ENCODE measurements at places on chromosomes 3 and 15. TPM values are rescaled to one million over a fixed set of nuclear protein-coding genes. Genes with fewer than 3 reads are reported as not detected.
A peak's percentile ranks its signal among the peaks of the same experiment; 100 is the strongest.

The MAP3K13 gene
- total RNA-seq: 10.6 TPM

The DUOX2 gene
- 0.02 TPM for total RNA-seq

The CCDC13 gene
- total RNA-seq: not detected

The PLS1 gene
- total RNA-seq: 5.7 TPM

The DLEC1 gene
- 1.1 TPM for total RNA-seq

The LRRN1 gene
- total RNA-seq: 0.17 TPM

GRCh38 chr3:54960701-54961100 is 32.8 kb upstream of the LRTM1 start:
- DNase-seq: no peak

DNA sequence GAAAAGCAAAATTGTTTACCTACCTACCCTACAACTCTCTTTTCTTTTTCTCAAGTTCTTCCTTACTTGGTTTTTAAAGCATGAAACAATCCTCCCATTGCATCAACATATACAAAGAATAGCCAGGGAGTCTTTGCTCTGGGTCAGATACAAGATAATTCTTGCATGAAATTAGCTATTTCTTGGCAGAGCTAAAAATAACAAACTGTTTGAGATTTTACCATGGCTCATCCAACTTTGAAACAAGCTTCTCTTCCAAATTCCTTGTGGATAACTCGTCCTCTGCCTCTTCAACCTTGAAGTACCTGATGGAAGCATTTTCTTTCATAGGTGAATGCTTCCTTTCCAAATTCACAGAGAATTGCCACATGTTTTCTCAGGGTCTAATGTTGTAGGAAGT is 9.2 kb upstream of the CBLB start:
- DNase-seq: no peak

DNA sequence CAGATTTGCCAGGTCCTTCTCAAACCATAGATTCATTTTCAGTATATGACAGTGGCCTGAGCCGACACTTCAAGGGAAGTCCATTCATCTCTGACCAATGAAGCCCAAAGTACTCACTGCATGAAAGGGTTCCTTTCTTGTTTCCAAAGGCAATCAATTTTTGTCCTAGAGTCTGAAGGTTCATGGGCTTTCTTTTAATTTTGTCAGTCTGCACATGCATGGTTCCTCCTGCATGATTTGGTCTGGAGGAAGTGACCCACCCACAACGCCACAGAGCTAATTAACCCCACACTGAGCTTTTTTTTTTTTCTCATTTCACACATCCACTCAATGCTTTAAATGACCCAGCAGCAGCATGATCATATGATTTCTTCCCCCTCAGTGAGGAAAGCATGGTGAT is 216.4 kb downstream of the TIGIT start:
- DNase-seq: no peak

- no peak for DNase-seq
These were observed 12.5 kb downstream of the SMAD6 start for GRCh38 chr15:66714543-66714981.

DNA sequence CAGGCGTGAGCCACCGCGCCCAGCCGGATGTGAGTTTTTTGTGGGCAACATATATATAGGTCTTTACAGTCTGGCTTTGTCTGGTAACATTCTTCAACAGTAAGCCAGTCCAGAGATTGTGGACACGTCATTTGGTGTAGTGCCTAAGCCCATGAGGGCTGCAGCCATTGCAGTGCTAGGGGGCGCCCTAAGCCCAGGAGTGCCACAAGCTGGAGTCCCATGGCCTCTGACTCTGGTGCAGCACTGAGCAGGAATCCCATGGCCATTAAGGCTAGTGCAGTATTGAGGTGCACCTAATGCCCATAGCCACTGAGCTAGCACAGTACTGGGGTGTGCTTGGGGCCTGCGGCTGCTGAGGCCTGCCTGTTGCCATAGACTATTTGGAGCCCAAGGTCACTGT is 136.4 kb upstream of the NDN start:
- DNase-seq: no peak

- no peak for DNase-seq
These were observed 23.7 kb downstream of the CEP19 start for GRCh38 chr3:196688349-196688748.

- DNase-seq: no peak
These were observed 577.9 kb upstream of the EPHA6 start for GRCh38 chr3:96236522-96236921.

- no peak for DNase-seq
These were observed 51.4 kb downstream of the ASTE1 start for GRCh38 chr3:130975251-130975650.

- DNase-seq: no peak
These were observed 75.6 kb upstream of the POU1F1 start for GRCh38 chr3:87351937-87352336.

DNA sequence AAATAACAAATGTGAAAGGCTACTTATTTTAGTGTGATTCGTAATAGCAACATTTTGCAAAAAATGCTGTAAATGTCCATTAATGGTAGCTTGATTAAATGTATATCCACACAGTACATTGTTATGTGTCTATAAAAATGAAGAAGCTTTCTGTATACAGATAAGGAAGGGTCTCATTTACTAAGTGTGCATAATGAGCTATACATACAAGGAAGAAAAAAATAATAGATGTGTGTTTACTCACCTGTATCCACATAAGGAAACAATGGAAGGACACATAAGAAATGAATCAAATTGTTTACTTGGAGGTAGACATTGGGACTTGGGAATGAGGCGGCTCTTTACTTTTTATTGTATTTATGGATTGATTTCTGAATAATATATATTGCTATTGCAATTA is 34.9 kb downstream of the MED12L start:
- no peak for DNase-seq

DNA sequence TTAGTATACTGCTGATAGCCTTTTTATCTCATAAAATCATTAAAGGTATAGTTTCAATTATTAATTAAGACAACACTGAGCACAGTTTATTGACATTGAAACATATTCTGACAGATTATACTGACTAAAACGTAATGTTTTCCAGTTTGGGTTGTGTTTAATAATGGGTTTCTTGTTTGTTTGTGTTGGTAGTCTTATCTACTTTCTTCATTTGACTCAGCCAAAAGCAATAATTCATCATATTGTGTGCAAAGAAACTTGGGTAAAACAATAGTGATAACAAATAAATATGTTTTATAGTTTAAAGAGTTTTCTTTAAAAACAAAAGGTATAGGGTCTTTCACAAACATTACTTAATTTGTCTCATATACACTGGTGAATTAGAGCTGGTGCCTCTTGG is 629.2 kb upstream of the AGTR1 start:
- DNase-seq: no peak

- DNase-seq: no peak
These were observed 283.8 kb downstream of the TLE3 start for GRCh38 chr15:69813881-69814280.

- DNase-seq: no peak
These were observed 159.1 kb downstream of the CHL1 start for GRCh38 chr3:355622-356021.

DNA sequence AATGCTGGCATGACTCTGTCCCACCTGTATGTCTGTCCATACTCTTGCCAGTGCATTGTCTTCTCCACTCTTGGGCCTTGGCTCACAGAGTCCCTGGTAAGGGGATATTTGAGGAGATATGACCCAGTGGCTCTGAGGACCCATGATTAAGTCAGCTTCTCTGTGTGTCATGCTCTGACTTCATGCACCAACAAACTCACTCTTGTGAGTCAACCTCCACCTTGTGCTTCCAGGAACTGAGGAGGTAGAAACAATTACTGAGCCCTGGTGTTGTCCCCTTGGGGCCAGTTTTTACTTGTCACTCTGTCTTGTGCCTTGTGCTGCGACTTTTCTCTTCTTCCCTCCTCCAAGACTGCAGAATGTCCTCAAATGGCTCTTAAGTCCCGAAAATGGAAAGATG is 127.1 kb downstream of the ABHD5 start:
- peak; percentile 35 for DNase-seq

GRCh38 chr3:187639927-187640568 is 30.1 kb downstream of the SST start:
- no peak for DNase-seq

DNA sequence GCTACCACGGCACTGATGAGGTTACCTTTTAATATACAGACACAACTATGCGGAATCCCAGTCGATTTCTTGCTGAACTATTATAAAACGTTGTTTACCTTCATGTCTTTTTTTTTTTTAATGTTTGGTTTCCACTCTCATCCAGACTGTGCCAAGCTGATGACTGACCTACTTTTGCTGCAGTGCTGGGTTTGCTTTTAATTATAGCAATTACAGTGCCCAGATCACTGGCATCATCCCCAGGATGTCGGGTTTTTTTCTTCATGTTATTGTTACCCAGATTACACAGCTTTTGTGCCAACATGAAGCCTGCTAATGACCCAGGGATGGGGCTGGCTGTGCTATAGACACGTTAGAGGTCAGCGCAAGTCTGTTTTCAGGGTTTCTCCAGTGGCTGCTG is 294.0 kb upstream of the ATP10A start:
- DNase-seq: no peak

DNA sequence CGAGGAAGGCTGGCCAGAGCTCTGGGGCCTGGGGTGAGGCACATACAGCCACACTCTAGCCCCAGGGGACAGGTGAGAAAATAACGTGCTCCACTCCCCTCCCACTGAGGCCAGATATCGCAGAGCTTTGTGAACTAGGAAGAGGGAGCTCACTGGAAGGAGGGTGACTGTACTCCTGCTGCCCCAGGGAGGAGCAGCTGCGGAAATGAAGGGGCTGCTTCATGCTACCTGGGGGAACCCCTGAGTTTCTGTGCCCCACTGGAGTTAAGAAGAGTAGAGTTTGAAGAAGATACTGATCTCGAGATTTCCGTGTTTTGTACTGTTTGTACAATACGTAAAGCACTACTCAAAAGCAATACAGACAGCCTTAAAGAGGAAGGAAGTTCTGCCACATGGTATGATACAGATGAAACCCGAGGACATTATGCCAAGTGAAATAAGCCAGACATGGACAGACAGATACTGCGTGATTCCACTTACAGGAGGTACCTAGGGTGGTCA is 44.6 kb downstream of the CMTM6 start:
- DNase-seq: peak; percentile 69

GRCh38 chr3:15309662-15310335 is 22.6 kb downstream of the SH3BP5 start:
- DNase-seq: peak; percentile 82

DNA sequence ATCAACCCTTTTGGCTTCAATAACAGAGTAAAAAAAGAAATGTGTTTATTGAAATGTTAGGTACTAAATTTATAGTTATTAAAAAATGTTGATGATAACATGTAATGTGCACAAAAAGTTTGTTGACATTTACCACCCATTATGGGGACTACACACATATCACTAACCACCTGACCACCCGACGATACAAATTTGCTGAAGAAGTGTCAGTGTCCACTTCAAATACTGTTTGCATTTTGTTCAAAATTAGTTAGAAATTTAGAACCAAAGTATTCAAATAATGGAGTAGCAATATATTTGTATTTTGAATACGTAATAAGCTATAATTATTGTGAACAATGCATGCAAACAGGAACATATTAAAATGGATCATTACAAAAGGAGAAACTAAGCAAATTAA is 54.4 kb downstream of the KCNH8 start:
- no peak for DNase-seq

DNA sequence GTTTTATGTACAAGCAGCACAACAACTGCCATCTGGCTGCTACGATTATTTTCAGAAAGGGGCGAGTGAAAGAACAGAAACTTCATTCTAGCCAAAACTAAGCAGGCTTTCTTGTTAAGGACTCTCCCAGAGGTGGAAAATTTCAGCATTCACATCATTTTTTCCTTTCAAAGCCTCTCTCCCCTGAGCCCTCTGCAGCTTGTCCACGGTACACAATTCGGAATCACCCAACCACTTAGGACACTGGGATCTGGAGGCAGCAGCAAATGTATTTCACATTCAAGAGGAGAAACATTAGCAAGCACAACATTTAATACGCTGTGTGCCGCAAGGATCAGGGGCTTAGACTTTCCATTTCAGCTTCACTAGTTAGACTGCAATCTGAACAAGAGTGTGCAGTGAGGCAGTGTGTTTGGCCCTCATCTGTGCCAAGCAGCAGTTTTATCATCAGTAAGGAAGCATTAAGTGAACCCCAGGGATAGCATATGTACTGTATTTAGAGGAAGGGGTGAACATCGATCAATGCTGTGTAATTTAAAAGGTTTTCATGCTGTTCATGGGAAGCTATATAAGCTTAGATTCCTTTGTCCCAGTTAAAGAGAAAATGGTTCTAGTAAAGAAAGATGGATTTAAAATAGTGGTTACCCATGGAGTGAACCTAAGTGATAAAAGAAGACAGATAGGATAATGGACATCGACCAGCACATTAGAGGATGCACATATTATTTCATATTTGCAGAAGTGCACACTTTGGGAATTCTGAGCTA is 504.9 kb downstream of the TBL1XR1 start:
- no peak for DNase-seq

DNA sequence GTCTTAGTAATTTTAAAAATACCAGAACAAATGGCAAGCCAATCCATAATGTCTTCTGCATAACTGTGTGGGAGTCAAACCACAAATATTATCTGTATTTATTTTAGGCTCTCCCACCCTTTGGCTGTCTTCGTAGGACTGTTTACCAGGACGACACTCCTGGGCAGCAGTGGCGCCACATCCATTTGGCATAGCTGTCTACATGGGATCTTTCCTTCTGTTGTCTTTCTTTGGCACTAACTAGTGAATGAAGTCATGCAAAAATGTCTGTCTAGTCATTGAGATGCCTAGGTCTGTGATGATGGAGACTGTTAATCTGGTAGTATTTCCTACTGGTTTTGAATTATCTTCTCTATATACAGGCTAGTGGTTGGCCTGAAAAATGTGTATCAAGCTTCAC is 54.0 kb upstream of the CHMP2B start:
- no peak for DNase-seq

DNA sequence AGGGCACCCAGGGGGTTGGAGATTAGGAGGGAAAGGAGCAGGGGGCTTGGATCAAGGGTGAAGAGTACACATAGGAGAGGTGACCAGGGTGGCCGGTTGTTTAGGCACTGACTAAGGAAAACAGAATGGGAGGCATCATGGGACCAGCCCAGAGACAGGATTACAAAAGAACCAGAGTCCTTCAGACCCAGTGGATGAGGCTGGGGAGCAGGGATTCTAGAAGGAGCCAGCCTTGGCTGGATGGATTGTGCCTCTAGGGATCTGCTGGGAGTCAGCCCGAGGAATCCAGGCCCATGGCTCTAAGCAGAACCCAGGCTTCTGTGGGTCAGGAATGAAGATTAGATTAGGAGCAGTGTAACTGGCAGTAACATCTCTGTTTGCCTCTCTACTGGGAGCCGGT is 98.6 kb downstream of the ARNT2 start:
- DNase-seq: no peak

GRCh38 chr15:34841262-34841725 is 45.9 kb upstream of the ACTC1 start:
- DNase-seq: no peak
